ENCODE measurements at places on chromosomes 2 and 18.

DNA sequence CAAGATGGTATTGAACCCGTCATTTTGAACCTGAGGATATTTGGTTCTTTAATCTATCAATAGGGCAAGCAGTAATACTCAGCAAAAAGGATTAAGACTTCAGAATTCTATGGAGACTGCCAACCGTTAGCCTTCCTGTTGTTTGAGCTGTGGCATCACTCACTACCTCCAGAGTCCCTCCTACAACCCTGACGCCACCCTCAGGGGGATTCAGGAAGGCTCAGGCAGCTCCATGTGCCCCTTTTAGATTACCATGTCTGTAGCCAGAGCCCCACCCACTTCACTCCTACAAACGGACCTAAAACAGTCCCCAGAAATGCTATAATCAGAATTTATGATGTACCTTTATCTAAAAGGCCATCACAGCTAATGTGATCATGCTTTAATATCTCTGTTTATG lies 172.9 kb downstream of the EPHA4 start:
- ATAC-seq: no peak

DNA sequence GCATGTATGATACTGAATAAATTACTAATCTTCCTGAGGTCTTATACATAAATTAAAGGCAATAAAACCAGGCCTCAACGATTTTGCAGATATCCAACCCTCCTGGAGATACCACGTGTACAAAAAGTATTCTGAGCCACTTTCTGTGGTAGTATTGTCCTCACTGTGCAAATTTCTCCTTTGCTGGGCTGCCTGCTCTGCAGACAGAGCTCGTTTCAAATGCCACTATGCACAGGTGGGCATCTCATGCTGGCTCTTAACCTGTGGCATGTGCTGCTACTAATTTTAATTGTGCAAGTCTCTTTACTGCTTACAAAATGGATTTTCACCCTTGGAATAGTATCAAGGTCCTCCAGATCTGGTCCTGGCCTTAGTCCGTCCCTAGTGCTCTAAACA lies 66.4 kb upstream of the SLC16A14 start:
- ATAC-seq: no peak

DNA sequence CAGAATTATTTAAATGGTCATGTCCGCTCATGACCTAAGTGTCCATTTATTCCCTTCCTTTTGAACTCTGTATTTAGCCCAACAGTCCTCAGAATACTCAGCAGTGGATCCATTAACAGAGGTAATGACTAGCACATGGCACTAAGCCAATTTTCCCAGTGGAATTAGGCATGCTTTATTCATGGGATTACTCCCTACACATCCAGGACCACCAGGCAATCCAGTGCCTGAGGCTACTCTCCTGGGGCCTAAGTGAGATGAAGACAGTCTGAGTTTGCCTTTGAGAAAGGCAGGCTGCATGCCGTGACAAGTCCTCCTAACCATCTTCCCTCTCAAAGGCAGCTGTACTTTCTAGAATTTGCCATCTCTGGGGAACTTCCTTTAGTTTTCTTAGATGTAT lies 128.6 kb downstream of the SPOPL start:
- ATAC-seq: no peak

GRCh38 chr2:15757820-15758586 lies 166.3 kb downstream of the DDX1 start:
- no peak for ATAC-seq

DNA sequence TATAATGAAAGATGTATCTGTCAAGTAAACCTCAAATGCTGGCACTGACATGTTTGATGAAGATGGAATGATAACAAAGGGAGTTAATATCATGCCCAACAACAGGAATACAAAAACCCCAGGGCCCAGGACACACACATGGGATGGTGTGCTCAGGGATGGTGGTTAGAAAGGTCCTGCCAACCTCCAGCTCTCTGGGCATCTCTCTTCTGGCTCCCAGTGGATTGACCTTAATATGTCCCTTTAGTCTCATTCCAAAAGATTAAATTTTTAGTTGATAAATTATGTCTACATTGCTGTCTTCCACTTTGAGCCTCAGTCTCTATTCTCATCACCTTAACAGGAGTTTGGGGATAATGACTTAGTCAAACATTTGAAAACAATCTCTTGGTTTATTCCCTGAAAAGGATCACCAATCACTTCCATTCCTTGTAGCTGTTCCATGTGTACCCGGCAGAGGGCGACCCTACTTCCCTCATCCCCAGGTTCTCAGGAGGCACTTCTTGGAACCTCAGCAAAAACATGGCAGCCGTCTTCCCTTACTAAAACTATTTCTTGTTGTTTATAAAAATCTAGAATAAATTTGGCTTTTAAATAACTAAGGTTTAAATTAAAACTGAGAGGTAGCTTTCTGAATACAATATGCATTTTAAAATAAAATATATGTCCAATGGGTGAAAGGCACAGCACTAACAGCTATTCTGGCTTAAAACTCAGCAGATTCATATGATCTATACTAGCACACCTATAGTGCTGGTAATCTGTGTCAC lies 29.6 kb downstream of the MCEE start:
- ATAC-seq: no peak

DNA sequence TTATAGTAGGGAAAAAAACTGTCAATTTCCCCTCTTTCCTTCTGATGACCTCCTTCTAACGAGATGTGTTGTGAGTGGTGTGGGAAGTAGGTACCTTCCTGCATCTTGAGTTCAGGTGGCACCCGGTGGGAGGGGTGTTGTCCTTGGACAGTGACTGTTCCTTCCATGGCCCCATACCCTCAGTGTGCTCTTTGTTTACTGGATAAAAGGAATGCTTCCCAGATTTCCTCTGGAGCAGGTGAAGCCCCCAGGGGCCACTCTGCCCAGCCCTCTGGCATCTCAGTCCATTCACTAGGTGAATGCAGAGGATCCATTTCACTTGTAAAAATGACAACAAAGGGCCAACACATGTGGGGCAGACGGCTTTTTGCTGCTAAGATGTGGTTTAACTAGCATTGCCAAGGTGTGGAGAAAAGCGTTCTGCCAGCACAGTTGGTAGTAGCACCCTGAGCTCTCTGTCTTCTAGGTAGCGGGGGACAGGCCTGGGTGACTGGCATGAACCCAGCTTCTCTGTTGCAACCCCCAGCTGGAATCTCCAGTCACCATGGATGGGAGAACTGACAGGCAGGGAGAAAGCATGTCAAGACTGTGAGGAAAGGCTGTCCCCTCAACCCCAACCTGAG lies 6.9 kb downstream of the GDF7 start:
- ATAC-seq: no peak

DNA sequence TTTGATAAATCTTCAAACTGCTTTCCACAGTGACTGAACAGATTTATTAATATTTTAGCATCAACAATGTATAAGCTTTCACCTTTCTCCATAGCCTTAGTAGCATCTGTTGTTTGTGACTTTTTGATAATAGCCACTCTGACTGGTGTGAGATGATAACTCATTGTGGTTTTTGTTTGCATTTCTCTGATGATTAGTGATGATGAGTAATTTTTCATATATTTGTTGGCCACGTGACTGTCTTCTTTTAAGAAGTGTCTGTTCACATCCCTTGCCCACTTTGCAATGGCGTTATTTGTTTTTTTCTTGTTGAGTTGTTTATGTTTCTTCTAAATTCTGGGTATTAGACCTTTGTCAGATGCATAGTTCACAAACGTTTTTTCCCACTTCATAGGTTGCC lies 952.9 kb downstream of the TRIB2 start:
- ATAC-seq: no peak

GRCh38 chr2:238320246-238320647 lies at the start of gene TRAF3IP1:
TSS of gene TRAF3IP1 (plus strand) at chr2:238320518. CDS start at chr2:238320663, 145 bp downstream.
- ATAC-seq: peak; percentile 96

- ATAC-seq: no peak
These were observed 356.2 kb upstream of the SPRED2 start for GRCh38 chr2:65788556-65788955.

DNA sequence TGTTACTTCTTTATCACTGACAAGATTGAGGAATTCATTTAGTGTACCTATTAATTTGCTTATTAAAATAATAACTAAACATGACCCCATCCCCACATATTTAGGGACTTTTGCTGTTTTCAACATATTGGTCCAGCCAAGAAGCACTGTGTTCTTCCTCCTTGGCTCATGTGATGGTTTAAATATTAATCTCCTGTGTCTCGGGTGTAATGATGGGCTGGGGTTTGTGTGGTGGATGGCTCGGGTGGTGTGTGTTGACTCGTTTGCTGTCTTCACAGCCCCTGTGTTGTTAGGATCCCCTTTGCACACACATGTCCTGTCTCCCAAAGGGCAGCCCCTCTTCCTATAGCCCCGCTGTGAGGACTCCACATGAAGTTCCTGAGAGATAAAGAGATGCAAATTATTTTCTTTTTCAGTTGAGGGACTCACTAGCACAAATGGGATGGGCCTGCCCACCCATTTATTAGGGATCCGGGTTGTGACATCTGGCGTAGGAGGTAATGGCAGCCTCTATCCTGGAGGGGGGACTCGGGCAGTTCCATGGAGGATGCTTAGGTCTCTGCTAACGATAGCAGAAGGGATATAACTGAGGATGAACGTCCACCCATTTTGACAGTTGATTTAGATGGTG lies 53.4 kb downstream of the FHOD3 start:
- ATAC-seq: no peak

DNA sequence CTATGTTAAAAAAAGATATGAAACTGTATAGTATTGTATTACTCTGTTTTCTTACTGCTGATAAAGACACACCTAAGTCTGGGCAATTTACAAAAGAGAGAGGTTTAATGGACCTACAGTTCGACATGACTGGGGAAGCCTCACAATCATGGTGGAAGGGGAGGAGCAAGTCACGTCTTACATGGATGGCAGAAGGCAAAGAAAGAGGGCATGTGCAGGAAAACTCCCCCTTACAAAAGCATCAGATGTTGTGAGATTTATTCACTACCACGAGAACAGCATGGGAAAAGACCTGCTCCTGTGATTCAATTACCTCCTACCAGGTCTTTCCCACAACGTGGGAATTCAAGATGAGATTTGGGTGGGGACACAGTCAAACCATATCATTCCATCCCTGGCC lies 57.0 kb downstream of the NCOA1 start:
- no peak for ATAC-seq

GRCh38 chr2:20641123-20641985 lies 9.5 kb downstream of the HS1BP3 start:
- no peak for ATAC-seq

DNA sequence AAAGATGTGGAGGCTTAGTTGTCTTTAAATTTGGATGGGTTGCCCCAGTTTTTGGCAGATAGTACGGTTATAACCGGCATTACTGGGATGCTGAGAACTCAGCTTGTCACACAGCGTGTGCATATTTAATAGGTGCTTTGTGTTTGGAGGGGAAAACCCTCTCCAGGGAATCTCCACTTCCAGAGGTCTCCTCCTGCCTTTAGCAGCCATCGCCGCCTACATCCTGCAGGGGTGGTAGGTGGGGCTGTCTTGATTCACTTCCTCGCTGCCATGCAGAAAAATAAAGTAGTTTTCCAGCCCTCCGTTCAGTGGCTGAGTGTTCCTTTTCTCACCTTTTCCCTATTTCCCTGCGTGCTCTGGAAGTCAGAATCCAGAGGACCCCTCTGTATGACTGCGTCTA lies 76.4 kb downstream of the ITGB1BP1 start:
- ATAC-seq: no peak

- no peak for ATAC-seq
These were observed 43.0 kb upstream of the ZNF804A start for GRCh38 chr2:184555352-184555751.

GRCh38 chr2:138364554-138365162 lies 136.9 kb upstream of the SPOPL start:
- ATAC-seq: no peak

DNA sequence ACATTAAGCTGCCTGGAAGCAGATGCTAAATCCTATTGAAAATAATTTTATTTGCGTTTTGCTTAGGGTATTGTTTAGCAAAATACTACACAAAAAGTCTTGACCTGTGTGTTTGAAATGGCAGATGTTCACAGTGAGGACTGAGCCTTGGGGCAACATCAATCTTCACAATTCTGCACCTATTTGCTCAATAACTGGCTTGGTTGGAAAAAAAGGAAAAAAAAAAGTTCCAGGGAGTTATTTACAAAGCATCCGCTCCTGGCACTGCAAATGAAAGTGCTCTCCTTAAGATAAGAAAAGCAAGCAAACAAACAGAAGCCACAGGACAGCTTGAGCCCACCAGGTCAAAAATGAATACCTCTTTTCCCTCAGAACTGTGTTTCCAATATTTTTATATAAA lies 77.7 kb downstream of the MAP2 start:
- ATAC-seq: no peak

- no peak for ATAC-seq
These were observed 92.3 kb downstream of the HS1BP3 start for GRCh38 chr2:20558391-20559150.

- no peak for ATAC-seq
These were observed 110.8 kb upstream of the OTOS start for GRCh38 chr2:240250985-240251847.

DNA sequence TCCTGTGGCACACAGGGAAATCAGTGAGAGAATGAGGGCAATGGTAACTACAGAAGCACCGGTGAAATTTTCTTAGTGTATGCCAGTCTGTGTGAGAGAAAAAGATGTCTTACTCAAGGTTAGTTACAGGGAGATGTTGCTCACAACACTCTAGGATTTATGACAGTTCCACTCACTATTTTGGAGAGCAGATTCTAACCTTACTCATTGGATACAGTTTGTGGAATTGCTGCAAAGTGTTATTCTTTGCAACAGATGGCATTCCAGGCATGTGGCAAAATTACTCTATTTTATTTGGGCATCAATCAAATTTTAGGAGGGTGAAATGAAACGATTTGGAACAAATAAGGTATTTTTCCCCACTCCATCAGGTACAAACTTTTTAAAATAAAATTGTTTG lies 449.1 kb downstream of the PIK3C3 start:
- ATAC-seq: no peak

Data from activated CD4-positive, CD25-positive, alpha-beta regulatory T cell treated with anti-CD3 and anti-CD28 coated beads, Interleukin-2, amount 50 U/mL, for 24 hours (primary cell).